ENCODE measurements at places on chromosomes 4 and X.

GRCh38 chr4:170012629-170012958 is 13.6 kb downstream of the MFAP3L start:
- DNase-seq, result no peak

GRCh38 chrX:101057093-101057714 is 5.3 kb upstream of the TRMT2B start:
- no peak for DNase-seq

DNA sequence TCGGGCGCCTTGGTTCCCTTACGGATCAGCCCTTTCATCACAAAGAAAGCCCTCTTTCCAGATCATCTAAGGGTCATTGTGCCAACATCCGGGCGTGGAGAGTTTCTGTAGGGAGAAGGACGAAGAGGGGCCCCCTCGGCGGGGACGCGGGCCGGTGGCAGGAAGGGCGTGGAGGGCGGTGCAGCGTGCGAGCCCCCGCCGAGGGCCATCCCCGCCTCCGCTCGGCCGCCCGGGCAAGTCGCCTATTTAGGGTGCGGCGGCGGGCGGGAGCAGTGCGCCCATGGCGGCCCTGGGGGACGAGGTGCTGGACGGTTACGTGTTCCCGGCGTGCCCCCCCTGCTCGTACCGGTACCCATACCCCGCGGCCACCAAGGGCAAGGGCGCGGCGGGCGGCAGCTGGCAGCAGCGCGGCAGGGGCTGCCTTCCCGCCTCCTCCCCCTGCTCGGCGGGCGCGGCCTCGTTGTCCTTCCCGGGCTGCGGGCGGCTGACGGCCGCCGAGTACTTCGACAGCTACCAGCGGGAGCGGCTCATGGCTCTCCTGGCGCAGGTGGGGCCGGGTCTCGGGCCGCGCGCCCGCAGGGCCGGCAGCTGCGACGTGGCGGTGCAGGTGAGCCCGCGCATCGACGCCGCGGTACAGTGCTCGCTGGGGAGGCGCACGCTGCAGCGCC is at the start of gene ZAR1:
ZAR1 (plus strand) TSS at position 241 of the 668 bp plus-strand sequence; CDS start at position 281, 40 bp downstream.
- peak; percentile 76 for DNase-seq

DNA sequence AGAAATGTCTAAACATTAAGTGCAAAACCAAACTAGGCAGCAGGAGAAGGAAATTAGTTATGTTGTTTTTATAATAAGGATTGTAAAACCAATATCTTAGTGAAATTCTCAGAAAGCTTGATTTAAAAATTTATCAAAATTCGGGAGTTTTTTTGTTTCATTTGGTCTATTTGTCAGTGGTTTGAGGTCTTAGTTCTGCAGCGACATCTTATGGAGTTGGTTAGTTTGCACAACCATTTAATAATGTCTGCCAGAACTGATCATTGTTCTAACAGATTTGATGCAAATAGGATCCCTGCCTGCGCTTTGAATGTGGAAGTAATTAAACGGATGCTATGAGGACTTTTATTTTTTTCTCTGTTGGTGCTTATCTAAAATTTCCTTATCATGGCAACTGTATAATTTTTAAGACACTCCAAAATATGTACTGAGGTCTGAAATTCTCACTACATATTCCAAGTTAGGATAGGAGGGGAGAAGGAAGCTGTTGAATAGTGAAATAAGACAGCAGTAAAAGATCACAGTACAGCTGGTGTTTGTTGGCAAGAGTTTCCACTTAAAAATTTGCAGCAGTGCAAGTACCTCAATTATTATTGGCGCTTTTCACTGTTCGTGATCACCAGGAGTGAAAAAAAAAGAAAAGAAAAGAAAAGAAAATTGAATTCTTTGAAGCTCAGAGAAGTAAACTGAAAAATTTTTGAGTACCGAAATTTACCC is 2521.4 kb downstream of the ARAP2 start:
- DNase-seq, result no peak

DNA sequence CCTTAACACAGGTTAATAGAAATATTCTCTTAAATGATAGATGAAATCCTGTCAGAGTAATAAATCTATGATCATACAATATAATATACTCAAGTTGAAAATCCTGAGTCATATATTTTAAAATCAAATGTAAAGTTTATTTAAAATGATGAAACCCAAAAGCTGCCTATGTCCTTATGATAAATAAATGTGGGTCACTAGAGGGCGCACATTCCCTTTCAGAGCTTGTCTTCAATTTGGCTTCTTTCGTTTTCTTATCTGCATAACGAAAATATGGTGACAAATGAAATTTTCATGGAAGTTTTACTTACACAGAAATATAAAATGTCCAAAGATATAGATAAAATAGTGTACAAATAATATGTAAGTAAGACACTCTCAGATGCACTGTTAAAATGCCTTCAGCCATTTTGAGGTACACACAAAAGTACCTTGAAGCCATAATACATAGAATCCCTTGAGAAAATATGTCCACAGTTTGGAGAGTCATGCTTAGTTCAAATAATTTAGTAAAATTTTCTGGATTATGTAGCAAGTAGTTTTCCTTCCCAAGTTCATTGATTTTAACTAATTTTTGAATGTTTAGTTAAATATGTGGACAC is 680.4 kb downstream of the DMD start:
- peak; percentile 71 for DNase-seq

DNA sequence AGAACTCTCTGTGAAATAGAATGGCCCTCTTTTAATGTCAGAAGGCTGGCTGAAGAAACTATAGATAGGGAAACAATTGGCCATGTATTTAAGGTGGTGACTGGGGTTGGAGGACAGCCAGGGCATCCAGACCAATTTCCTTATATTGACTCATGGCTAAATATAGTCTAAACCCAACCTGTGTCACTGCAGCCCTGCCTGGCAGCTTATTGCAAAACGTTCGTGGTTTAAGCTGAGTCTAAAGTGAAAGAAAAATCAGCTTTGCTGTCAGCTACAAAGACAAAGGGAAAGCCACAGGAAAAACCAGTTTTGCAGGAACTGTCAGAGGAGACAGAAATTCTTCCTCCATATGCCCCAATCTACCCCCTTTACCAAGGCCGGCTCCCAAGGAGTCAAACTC is 902.8 kb upstream of the NDST4 start:
- peak; percentile 85 for DNase-seq

GRCh38 chr4:132026166-132026565 is 1122.9 kb upstream of the PCDH10 start:
- DNase-seq, result no peak

All from DMS53 (cell line).